ENCODE measurements at places on chromosomes 6 and 20.

GRCh38 chr20:40679184-40679583 lies 9.9 kb downstream of the MAFB start:
- DNase-seq: no peak

GRCh38 chr20:42492290-42492689 lies 697.4 kb downstream of the PTPRT start:
- DNase-seq: no peak

GRCh38 chr6:45698046-45698445 lies 317.6 kb downstream of the CLIC5 start:
- DNase-seq: no peak

DNA sequence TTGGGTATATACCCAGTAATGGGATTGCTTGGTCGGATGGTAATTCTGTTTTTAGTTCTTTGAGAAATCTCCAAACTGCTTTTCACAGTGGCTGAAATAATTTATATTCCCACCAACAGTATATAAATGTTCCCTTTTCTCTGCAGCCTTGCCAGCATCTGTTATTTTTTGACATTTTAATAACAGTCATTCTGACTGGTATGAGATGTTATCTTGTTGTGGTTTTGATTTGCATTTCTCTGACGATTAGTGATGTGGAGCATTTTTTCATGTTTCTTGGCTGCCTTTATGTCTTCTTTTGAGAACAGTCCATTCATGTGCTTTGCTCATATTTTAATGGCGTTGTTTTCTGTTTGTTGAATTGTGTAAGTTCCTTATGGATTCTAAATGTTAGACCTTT lies 641.6 kb downstream of the HACE1 start:
- no peak for DNase-seq

GRCh38 chr6:48961781-48962415 lies 501.2 kb downstream of the MMUT start:
- DNase-seq: no peak

DNA sequence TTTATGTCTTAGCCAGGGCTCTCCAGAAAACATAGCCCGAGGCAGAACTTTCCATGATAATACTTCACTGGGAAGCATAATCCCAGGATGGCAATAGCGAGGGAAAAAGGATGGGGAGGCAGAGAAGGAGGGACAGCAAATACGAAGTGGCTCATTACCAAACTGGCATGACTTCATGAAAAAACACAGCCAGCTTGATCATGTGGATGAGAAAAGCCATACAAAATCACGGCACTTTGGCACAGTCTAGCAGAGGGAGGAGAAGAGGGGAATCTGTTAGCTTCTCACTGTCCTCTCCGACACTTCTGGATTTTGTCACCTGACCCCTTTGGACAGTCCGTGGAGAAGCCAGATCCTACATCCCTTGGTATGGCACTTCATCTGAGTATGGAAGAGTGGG lies 212.5 kb upstream of the GRIK2 start:
- no peak for DNase-seq

DNA sequence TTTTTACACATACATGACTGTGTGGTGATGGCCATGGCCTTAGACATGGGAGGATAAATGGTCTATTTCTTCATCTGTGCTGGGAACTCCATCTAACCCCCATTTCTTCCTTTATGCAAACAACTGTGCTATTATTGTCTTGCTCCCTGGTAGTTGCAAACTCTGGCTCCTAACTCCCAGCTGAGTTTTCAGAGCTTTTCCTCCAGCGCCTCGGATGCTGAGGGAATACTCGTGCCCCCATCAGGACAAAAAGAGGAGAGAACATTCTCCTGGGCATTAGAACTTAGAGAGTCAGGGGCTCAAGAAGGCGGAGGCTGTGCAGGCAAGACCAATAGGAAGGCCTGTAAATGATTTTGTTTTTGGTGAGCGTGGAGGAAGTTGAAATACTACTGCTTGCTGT lies 2.1 kb downstream of the DAAM2 start:
- DNase-seq: no peak

All from AG04449 (cell line).